ENCODE measurements at places on chromosomes 4 and X.
A peak's percentile ranks its signal among the peaks of the same experiment; 100 is the strongest.

DNA sequence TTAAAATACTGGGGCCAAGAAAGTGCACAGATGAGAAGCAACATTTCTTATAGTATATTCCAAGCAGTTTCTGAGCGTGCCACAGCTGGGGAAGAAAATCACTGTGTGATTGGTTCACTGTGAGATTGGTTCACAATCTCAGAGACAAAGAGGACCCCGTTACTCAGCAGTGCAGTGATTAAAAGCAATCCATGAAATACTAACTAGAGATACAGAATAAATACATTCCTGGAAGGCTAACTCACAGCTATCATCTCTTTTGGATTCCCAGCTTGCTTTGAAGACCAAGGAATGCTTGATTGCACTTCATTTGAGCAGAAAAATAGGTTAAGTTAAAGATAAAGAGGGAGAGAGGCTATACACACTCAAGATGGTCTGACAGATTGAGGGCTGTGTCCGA, 132.1 kb upstream of the RAPGEF2 start:
- no peak overlapping the region for H3K27ac ChIP-seq
- no peak for DNase-seq
- H3K4me1 ChIP-seq: no peaks in the 10 kb centered on the region
- no peaks in the 10 kb centered on the region for H3K27me3 ChIP-seq
- H3K36me3 ChIP-seq: no peaks in the 10 kb centered on the region

GRCh38 chrX:120617996-120618630, 11.7 kb downstream of the C1GALT1C1 start:
- no peak for DNase-seq
- peaks cover 16% of the 10 kb centered on the region for H3K36me3 ChIP-seq
- no peak overlapping the region for H3K4me3 ChIP-seq
- H3K27ac ChIP-seq: no peak overlapping the region

DNA sequence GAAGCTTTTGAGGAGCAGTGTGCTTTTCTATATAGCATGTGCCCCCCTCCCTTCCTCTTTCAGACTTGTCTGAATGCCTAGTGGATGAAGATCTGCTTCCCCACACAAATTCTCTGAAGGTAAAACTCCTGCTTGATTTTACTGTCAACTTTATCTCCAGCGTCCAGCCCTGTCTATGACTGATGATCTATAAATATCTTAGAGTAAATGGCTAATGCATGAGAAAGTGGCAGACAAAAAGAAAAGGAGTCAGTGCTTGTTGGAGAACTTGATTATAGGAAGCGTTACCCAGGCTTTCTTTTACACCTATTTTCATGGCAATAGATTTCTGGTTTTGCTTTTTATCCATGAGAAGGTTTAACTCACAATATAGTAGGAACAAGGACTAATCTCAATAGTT, 168.3 kb upstream of the HS3ST1 start:
- H3K4me1 ChIP-seq: no peaks in the 10 kb centered on the region
- no peak for DNase-seq
- H3K36me3 ChIP-seq: no peaks in the 10 kb centered on the region
- H3K27me3 ChIP-seq: no peaks in the 10 kb centered on the region

DNA sequence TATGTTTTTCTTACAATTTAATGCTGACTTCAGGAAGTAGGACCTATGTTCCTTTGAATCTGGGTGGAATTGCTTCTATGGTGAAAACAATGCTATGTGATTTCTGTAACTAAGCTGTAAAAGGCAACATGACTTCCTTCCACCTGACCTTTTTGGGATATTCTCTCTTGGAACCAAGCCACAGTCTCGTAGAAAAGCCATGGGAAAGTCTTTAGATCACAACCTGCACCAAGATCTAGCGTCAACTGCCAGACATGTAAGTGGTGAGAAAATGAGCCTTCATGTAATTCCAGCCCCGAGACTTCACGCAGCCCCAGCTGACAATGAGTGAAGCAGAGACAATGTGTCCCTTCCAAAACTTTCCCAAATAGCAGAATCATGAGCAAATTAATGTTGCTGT, 297.0 kb upstream of the DCAF8L1 start:
- no peaks in the 10 kb centered on the region for H3K36me3 ChIP-seq
- H3K4me1 ChIP-seq: no peaks in the 10 kb centered on the region
- no peak for DNase-seq
- no peak overlapping the region for H3K27ac ChIP-seq

DNA sequence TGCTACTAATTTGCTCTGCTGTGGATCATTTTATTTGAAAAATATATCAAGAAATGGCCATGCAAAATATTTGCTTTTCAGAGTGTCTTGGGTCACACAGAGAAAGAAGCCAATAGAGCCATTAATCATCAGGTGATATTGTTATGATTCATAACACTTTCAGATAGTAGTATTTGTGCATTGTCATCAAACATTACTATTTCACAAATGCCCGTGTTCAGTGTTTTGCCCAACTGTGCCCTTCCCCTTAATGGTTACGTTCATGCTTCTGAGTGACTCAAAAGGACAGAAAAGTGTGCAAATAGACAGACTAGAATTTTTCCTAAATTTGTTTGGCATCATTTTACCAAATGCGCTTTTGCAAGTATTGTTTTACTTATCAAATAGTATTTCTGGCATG, 46.5 kb downstream of the PHOX2B start:
- no peaks in the 10 kb centered on the region for H3K4me1 ChIP-seq
- H3K27ac ChIP-seq: no peak overlapping the region
- H3K36me3 ChIP-seq: peaks cover under 1% of the 10 kb centered on the region
- H3K4me3 ChIP-seq: no peak overlapping the region

- DNase-seq: no peak
- no peaks in the 10 kb centered on the region for H3K27me3 ChIP-seq
- no peak overlapping the region for H3K4me3 ChIP-seq
- peaks cover 50% of the 10 kb centered on the region for H3K4me1 ChIP-seq
- no peaks in the 10 kb centered on the region for H3K36me3 ChIP-seq
These were observed 16.6 kb downstream of the USO1 start for GRCh38 chr4:75741027-75741426.

GRCh38 chr4:14856062-14856933, 146.0 kb upstream of the CPEB2 start:
- H3K27me3 ChIP-seq: no peaks in the 10 kb centered on the region
- peak overlapping the region; percentile 68 for H3K27ac ChIP-seq
- H3K36me3 ChIP-seq: no peaks in the 10 kb centered on the region
- peak; percentile 57 for DNase-seq
- no peaks in the 10 kb centered on the region for H3K4me1 ChIP-seq

DNA sequence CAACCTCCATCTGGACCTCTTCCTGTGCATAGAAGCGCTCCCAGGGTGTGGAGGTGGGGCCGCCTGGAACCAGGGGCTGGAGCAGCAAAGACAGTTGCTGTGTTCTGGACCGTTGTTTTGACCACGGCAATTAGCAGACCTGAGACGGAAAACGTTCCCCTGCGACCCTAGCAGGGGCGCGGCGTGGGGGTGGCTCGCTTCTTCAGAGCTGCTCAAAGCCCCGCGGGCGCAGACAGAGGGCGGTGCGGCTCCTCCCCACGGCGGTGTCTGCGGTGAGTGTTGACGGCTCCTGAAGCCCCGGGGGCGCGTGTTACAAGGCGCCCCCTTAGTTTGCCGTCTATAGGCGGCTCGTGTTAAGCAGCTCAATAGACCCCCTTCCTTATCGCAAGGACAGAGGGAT, 79.2 kb downstream of the TRIML1 start:
- no peak for DNase-seq
- no peaks in the 10 kb centered on the region for H3K4me1 ChIP-seq
- H3K4me3 ChIP-seq: no peak overlapping the region
- H3K36me3 ChIP-seq: no peaks in the 10 kb centered on the region

- DNase-seq: peak; percentile 85
- H3K4me3 ChIP-seq: no peak overlapping the region
- no peaks in the 10 kb centered on the region for H3K27me3 ChIP-seq
- H3K36me3 ChIP-seq: no peaks in the 10 kb centered on the region
These were observed 126.5 kb downstream of the KIT start for GRCh38 chr4:54784161-54784671.

Data from psoas muscle (tissue), 8 donors.